ENCODE measurements at places on chromosomes 1 and 21. TPM values are rescaled to one million over a fixed set of nuclear protein-coding genes. Genes with fewer than 3 reads are reported as not detected.

DNA sequence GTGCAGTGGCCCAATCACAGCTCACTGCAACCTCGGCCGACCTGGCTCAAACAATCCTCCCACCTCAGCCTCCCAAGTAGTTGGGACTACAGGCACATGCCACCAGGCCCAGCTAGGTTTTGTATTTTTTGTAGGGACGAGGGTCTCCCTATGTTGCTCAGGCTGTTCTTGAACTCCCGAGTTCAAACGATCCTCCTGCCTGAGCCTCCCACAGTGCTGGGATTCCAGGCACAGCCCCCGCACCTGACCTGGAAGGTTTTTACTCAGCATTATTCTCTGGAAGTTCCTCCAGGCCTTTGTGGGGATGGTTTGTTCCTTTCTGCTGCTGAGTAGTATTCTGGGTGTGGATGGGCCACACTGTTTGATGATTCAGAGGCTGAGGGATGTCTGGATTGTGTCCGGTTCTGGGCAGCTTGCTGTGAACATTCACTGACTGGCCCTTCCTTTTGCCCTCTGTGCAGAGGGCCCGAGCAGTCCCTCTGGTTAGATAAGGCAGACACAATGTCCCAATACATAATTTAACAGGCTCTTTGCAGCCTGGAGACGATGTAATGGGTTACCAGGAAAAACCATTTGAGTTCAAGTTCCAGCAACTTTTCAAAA is 6.0 kb upstream of the TRAPPC10 start:
- DNase-seq, result no peak

DNA sequence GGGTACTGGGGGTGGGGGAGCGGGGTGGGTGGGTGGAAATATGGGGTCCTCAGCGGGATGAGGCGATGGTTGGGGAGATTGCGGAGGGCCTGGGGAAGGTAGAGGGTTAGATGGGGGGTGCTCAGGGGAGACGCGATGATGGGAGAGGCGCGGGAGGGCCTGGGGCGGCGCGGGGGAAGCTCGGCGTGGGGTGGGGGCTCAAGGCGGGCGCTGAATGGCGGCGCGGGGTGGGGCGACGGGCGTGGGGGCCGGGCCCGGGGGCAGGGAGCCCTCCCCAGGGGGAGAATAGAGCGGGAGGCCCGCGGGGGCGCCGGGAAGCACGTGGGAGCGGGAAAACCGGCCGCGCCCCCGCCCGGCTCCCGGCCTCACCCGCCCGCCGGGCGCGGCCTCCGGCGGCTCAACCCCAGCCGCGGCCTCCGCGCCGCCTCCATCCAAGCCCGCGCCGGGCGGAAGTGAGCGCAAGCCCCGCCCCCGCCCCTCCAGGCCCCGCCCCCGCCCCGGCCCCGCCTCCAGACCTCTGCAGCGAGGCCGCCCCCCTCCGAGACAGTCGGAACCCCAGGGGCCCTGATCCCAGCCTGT is at the start of gene FAAP20:
Gene FAAP20 (minus strand): TSS at position 454 of the 579 bp plus-strand sequence. CDS start 23 bp downstream, at position 431.
- no peak for DNase-seq

Gene APOBEC4
- total RNA-seq, result not detected

- no peak for DNase-seq
These were observed 355.9 kb upstream of the ADGRL4 start for GRCh38 chr1:79362470-79362869.

Gene SLX9
- total RNA-seq, result 12.5 TPM

DNA sequence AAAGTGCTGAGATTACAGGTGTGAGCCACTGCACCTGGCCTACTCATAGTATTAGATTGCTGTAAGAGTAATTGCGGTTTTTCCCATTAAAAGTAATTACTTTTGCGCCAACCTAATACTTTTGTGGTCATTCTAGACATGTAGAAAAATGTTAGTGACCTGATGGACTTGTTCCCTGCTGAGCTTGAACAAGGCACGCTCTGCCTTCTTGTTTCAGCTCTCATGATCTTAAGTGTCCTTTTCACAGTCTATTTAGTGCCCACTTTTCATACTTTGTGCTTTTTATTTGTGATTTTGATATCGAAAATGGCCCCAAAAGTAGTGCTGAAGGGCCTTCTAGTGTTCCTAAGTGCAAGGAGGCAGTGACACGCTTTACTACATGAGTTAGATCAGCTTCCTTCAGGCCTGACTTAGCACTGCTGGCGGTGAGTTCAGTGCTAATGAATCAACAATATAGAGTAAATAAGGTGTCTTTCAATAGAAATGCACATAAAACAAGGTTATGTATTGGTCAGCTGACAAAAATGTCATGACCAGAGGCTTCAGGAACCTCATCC is 5.6 kb upstream of the RD3 start:
- DNase-seq, result no peak

Gene GBP6
- not detected for total RNA-seq

Gene BTBD8
- total RNA-seq, result 8.3 TPM

Gene SUSD4
- 3.2 TPM for total RNA-seq

Gene CYP4A11
- not detected for total RNA-seq

Gene ZC3H11A
- 109 TPM for total RNA-seq

DNA sequence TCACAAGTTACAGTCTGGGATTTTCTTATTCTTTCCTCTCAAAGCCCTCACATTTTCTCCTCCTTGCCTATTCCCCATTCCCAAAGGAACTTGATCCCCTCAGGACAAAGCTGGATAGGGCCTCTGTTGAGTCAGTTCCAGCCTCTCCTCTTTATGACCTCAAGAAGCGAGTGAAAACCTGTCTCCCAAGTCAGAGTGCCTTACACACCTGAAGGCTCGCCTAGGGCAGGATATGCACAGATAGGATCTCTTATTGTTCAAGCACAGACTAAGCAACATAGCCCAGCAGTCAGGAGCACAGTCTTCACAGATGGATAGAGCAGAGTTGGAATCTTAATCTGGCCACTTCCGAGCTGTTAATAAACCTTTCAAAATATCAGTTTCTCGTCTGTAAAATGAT is 60.8 kb upstream of the PRRC2C start:
- no peak for DNase-seq

GRCh38 chr21:37757606-37758376 is 158.5 kb downstream of the KCNJ6 start:
- DNase-seq, result no peak

DNA sequence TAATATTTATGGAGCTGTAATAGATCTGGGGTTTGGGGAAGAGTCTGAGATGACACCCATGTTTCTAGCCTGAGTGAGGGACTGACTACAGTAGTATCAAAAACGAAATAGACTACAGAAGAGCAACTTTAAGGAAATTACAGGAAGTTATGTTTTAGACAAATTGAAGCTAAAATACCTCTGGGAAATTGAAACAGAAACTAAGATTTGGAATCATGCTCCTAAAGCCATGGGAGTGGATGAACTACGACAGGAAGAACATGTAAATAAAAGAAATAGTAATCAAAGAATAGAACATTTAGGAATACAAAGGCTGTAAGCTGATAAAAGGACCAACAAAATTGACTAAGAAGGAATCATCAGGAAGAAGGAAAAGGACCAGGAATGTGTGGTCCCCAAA is 68.9 kb downstream of the KIAA0319L start:
- DNase-seq, result no peak

Gene FCRL4
- not detected for total RNA-seq

DNA sequence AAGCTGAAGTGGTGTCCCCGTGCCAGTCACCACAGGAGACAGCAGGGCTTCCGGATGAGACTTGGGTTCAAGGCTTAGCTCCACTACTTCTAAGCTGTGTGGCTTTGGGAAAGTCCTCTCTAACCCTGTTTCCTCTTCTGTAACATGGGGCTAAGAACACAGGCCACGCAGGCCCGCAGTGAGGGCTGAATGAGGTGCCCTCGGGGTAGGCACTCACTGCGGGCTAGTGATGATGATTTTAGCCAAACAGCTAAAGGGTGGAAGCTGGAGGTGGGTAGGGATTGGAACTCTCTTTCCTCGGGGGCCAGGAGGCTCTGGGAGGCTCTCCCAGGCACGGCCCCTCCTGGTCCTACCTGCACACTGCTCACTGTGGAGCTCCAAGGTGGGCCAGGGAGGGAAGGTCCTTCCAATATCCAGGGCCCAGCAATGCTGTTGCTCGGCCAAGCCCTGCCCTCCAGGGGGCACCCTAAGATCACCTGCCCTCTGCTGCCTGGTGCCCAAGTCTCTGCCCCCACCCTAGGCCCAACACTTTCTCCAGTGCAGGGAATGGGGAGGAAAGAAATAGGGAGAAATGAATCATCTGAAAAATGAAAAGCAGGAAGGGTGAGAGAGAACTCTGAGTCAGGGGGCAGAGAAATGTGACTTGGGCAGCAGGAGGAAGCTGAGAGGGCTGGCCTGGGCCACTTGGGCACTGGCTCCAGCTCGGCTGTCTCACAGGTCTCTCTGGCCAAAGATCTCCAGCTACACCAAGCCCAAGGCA is 19.2 kb upstream of the EVA1B start:
- no peak for DNase-seq

Gene LCE1A
- total RNA-seq, result not detected

GRCh38 chr1:70066711-70067110 is 138.7 kb downstream of the LRRC40 start:
- no peak for DNase-seq

Gene SGIP1
- total RNA-seq, result 3.9 TPM

GRCh38 chr1:108200687-108201051 is 526 bp upstream of the SLC25A24 start:
- DNase-seq, result no peak

DNA sequence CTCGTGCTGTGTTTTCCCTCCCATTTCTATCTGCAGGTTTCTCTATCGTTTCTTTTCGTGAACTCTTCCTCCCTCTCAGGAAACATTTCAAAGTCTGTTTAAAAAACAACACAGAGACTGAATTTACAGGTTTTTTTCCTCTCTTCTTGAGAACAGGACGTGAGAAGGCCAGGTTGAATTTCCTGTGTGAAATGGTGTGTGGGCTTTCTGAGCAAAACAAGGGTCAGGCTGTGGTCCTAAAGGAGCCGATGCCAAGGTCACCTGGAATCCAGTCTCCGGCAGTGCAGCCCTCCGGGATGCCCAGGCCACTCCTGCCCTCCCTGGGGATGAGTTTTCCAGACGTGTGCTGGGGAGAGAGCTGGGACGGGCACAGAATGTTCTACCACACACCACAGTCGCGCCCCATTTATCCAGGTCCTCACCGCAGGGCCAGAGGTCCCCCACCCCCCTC is 62.7 kb upstream of the RUNX3 start:
- DNase-seq, result no peak

Data from omental fat pad (tissue), 4 donors.